Neural progenitor cell (in vitro differentiated cells): ENCODE measurements at places on chromosomes 6 and 20. TPM values are rescaled to one million over a fixed set of nuclear protein-coding genes. Genes with fewer than 3 reads are reported as not detected.

DNA sequence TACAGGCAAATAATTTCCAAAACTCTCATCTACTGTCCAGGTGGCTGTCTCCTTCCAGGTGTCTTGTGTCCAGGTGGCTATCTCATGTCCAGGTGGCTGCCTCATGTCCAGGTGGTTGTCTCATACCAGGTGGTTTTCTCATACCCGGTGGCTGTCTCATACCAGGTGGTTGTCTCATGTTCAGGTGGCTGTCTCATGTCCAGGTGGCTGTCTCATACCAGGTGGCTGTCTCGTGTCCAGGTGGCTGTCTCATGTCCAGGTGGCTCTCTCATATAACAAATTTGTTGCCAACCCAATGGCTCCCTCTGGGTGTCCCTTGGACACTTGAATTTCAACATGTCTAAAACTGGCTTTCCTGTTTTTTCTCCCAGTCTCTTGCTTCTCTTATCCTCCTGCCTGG is 14.3 kb upstream of the SLC22A3 start:
- H3K27me3 ChIP-seq, result no peaks in the 10 kb centered on the region
- H3K36me3 ChIP-seq, result no peaks in the 10 kb centered on the region
- H3K4me1 ChIP-seq, result no peaks in the 10 kb centered on the region
- DNase-seq, result no peak

The SSTR4 gene
- not detected in 2 replicates for total RNA-seq

- no peak overlapping the region for H3K4me3 ChIP-seq
- no peaks in the 10 kb centered on the region for H3K4me1 ChIP-seq
- DNase-seq, result no peak
- H3K27ac ChIP-seq, result no peak overlapping the region
- no peaks in the 10 kb centered on the region for H3K27me3 ChIP-seq
Observed at GRCh38 chr6:52820198-52820597, 16.6 kb upstream of the GSTA1 start.

DNA sequence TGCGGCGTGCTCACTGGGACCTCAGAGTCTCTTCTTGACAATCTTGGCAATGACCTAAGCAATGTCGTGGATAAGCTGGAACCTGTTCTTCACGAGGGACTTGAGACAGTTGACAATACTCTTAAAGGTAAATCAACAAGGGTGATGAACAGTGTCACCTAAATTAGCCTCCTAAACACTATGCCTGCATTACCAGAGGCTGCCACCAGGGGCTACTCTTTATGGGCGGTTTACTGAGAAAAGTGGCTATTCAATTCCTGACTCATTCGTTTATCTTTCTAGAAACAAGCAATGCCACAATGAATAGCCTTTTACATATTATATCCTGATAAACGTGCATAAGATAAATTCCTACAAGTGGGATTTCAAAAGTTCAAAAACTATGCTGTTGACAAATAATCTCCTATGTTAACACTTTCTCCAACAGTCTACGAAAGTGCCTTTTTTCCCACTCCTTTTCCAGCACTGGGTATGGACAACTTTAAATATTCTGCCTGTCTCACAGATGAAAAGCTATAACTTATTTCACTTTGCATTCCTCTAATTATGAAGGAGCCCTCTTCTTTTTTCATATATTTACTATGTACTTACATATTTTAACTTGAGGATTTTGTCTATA is 1.3 kb downstream of the BPIFA2 start:
- no peaks in the 10 kb centered on the region for H3K36me3 ChIP-seq
- no peak overlapping the region for H3K4me3 ChIP-seq
- no peaks in the 10 kb centered on the region for H3K4me1 ChIP-seq
- no peaks in the 10 kb centered on the region for H3K27me3 ChIP-seq

- no peak for DNase-seq
Observed at GRCh38 chr6:86331919-86332318, 605.4 kb upstream of the HTR1E start.

GRCh38 chr6:35897036-35897435 is 23.9 kb downstream of the SRPK1 start:
- H3K4me3 ChIP-seq, result no peak overlapping the region
- no peak for DNase-seq
- H3K27ac ChIP-seq, result no peak overlapping the region

GRCh38 chr6:109595998-109596397 is 95.0 kb downstream of the AK9 start:
- no peak overlapping the region for H3K4me3 ChIP-seq
- no peaks in the 10 kb centered on the region for H3K27me3 ChIP-seq
- no peaks in the 10 kb centered on the region for H3K4me1 ChIP-seq
- peak; percentile 44 for DNase-seq
- no peaks in the 10 kb centered on the region for H3K36me3 ChIP-seq
- H3K27ac ChIP-seq, result no peak overlapping the region

The IL17F gene
- not detected in 2 replicates for total RNA-seq

The IPCEF1 gene
- 0.13 and 0.25 TPM in 2 replicates for total RNA-seq

GRCh38 chr6:98824162-98824901 is 10.0 kb upstream of the POU3F2 start:
- peak; percentile 65 for DNase-seq
- H3K36me3 ChIP-seq, result no peaks in the 10 kb centered on the region
- H3K4me1 ChIP-seq, result peaks cover 38% of the 10 kb centered on the region
- H3K27ac ChIP-seq, result no peak overlapping the region
